ENCODE measurements at places on chromosomes 5 and 9.

- DNase-seq: no peak
Measured at GRCh38 chr9:114139071-114139470, 16.3 kb upstream of the COL27A1 start.

DNA sequence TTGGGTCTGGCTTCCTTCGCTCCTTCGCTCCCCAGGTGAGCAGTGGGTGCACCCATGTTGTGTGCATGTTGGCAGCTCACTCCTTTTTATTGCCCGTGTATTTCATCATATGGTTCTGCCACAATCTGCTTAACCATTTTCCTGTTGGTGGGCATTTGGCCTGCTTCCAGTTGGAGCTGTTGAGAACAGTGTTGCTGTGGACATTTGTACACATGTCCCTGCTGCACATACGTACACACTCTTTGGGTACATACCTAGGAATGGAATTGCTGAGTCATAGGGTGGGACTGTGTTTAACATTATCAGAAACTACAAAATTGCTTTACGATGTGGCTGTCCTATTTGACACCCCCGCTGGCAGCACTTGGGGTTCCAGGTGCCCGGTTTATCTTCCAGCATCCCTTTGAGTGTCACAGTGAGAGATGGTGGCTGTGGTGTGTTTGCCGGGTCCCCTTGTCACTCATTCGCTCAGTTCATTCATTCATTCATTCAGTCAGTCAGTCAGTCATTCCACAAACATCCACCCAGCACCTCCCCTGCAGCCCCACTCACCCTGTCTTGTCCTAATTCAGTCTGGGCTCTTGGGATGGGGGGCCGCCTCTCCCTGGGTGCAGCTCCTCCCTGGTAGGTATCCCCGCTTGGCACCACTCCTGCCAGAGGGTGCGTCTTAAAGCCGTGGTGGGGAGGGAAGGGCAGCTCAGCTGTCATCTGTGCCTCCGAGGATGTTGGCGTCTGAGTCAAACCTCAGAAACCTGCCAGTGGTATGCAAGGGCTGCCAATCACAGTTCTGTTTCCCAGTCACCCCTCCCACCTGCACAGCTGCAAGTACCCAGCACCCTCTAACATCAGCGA lies 7.9 kb upstream of the FIBCD1 start:
- no peak for DNase-seq

DNA sequence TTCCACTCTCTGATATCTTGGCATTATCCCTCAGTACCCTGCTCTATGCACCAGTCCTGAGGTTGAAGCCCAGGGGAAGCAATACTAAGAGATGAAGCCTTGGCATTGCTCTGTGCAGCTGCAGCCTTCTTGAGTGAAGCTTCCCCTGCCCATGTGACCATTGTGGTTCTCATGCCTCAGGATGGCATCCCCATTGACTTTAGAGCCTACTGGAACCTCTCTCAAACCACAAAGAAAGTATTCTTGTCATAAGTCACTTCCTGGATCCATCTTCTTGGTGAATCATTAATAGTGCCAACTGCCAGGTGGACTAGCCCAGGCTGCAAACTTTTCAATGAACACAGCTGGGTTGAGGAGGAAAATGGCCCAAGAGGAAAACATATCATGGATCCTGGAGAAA lies 283.9 kb upstream of the RFX3 start:
- no peak for DNase-seq

GRCh38 chr5:132227485-132228240 lies at the start of gene P4HA2:
P4HA2 (minus strand) TSS chr5:132227853; CDS start chr5:132218626, 9,227 bp downstream.
- DNase-seq: peak; percentile 87

DNA sequence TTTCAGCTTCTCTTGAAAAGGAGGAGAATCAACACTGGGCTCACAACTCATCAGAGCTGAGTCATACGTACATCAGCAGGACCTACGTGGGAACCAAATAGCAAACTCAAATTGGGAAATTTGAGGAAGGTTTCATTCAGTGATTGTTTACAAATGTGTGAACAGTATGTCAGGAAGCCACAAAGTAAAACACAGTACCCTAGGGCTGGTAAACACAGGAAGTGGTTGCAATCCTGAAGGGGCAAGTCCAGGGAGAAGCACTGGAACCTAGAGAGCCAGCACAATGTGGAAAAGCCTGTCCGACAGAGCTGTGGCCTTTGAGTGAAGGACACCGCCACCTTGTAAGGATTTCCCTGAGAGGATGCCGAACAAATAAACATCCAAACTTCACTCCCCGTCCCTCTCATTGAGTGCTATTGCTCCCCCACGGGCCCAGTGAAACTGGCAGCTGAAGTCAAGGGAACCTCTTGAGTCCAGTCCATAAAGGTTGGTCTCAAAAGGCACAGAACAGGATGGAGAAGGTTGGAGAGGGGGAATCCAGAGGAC lies 26.7 kb upstream of the RICTOR start:
- DNase-seq: no peak

GRCh38 chr9:14362175-14362574 lies 48.2 kb upstream of the NFIB start:
- DNase-seq: no peak

DNA sequence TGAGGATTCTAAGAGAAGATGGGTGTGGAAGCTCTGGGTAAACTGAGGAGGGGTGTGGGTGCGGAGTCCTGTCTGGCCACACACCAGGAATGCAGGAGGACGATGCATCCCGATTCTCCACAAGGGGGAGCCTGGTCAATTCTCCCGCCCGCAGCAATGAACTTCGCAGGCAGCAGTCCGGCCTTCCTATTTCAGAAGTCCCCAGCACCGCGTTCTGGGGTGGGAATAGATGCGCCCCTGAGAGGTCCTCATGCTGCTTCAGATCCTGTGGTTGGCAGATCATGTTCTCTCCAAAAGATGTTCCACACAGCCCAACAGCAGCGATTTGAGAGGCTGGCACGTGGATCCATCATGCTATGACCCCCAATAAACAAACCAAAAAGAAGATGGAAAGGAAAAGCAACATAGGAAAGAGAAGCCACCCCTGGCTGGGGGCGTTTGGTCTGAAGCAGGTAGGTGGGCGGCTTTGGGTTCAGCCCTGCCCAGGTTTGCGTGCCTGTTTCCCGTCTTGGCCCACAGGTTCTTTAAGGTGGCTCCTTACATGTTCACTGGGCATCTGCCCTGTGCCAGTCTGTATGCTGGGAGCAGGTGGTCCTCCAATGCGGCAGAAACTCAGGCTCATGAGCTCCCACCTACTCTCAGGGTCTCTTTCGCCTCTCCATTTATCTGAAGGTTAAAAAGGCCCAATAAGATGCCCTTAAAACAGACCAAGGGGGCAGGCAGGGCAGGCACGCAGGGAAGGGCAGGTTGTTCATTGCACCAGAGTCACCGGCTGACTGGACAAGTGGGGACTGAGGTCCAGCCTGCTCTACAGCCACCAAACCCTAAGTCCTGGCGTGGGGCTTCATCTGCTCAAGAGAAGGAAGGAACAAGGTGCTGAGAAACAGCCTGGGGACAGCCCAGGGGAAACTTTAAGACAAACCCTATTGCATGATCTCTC lies 171.6 kb downstream of the PAX5 start:
- DNase-seq: peak; percentile 76

DNA sequence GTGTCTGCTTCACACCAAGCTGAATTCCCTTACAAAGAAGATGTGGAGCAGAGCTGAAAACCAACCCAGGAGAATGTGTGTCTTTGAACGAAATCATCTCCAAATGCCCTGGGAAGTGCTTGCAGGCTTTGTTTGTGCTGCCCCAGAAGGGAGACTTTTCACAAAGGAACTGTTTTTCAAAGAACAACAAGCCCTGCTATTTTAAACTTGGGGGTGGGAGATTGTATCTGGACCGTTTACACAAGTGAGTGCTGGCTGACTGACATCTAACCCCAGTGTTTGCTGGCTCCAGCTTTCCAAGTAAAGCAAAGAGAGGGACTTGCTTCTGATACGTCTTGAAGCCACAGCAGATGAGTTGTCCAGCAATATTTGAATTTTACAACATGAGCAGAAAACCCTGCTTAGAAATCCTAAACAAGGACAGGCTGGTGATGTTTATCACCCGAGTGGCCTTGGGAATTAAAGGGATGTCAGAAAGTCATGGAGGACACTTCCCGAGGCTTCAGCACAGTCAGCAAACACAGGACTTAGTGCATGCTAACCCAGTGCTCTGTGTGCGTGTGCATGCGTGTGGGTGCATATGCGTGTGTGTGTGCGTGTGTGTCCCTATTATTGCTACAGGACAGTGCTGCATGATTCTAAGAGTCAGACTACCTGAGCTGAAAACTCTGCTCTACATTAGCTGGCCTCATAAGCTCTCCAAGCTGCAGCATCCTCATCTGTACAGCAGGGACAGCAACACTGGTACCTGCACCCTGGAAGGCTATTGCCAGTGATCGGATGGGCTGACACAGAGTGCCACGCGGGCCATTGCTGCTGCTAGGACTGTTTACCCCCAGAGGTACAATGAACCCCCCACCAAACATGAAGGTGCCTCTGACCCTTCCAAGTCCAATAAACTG lies 1.4 kb downstream of the ADAMTS12 start:
- no peak for DNase-seq

DNA sequence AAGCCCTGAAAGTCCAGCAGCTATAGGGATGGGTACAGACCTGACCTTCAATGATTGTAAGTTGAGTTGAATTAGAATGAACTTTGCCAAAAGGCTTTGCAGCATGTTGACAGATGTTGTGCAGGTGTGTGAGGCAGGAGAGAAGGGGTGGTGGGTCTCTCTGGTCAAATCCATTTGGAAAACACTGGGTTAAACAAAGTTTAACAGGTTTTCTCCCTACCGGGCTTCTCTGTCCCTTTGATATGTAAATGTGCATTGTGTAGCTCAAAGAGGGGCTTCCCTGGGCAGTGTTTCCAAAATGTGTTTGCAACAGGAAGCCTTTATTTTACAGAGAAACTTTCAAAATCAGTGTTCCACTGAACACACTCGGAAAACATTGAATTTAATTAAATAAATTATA lies 72.1 kb upstream of the BRINP1 start:
- DNase-seq: no peak

- no peak for DNase-seq
Measured at GRCh38 chr5:145463634-145464033, 371.5 kb downstream of the PRELID2 start.

DNA sequence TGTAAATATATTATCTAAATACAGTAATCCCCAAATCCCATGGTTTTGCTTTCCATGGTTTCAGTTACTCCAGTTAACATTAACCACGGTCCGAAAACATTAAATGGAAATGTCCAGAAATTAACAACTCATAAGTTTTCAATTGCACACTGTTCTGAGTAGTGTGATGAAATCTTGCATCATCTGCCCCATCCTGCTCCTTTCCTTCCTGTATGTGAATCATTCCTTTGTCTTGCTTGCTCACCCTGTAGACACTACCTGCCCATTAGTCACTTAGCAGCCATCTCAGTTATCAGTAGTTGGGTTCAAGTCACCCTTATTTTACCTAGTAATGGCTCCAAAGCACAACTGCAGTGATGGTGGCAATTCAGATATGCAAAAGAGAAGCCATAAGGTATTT lies 1568.5 kb upstream of the WWC1 start:
- DNase-seq: no peak

DNA sequence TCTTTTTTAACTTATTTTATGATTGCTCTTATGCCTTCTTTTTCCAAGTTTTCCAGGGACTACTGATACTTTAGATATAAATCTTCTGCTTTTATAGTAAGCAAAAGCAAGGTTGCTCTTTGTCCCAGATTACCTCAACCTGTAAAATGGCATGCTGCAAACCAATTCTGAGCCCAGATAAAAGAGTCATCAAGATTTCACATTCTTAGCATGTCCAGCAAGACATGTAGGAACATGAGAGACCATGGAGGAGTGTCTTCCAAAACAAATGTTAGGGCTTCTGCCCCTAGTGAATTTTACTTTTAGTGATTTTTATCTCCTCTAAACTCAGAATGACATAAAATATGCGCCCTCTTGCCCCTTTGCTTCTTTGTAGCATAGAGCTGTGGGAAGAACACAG lies 7.0 kb upstream of the CDC20B start:
- no peak for DNase-seq

DNA sequence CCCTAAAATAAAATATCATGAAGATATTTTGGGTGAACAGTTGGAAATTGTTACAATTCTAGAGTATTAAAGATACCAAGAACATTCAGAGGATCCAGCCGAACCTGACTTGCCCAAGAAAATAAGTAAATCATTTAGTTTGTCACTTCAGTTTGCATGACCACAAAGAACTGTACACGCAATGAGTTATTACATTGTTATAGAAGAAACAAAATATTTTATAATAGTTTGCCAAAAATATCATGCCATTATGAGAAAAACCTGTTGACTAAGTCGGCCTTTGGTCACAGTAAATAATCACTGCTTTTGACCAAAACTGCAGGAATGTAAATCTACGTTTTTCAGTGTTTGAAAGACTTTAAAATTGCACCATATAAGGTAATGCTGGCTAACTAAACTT lies 27.9 kb downstream of the TRIO start:
- no peak for DNase-seq

DNA sequence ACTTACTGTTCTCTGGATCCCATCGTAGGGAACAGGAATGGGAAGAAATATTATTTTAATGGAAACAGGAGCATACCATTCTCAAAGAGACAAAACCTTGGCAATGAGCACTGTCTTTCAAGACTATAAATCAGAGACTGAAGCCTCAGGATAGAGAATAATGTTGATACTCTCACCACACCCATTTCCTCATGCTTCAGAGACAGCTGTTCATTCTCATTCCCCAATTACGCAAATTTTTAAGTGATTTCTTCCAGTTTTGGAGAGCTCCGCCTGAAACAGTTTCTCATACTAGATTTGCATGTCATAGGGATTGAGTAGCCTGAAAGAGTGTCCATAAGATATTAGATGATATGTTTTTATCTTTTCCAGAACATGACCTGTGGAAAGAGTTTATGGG lies 290.5 kb upstream of the RASA1 start:
- DNase-seq: no peak

DNA sequence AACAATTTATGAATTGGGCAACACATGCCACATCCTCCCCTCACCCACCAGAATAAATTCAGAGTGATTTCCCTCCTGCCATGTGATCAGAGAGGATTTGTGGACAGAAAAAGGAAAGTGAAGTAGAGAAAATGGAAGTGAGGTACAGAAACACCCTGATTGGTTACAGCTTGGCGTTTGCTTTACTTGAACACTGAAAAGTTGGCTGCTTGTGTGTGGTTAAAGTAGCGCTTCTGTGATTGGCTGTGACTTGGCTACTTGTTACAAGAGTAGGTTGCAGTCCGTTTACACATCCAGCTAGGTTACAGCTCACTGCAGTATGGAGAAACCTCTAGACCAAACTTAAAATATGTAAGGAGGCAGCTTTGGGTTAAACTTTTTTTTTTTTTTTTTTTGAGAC lies 205.2 kb upstream of the ZNF608 start:
- DNase-seq: no peak

- DNase-seq: no peak
Measured at GRCh38 chr9:114395334-114395617, 7.5 kb upstream of the AKNA start.

DNA sequence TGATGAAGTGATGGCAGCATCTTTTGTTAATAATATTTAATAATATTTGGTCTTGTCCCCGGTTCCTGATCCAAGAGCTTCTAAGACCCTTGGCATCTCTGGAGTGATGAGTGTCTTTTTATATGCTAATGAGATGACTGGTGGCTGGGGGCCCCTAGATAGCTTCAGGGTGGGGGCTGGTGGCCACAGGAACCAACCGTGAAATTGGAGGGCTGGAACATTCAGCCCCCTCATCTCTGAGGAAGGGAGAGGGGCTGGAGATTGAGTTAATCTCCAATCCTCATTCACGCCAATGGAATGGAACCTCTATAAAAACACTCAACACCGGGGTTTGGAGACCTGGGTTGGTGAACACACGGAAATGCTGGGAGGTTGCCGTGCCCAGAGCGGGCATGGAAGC lies 78.2 kb upstream of the RAPGEF1 start:
- no peak for DNase-seq

- no peak for DNase-seq
Measured at GRCh38 chr5:7146886-7147285, 249.1 kb upstream of the ADCY2 start.

- no peak for DNase-seq
Measured at GRCh38 chr9:27427272-27427643, 96.8 kb upstream of the IFNK start.
